NCI-H524 (cell line): ENCODE measurements at places on chromosomes 4 and X.

GRCh38 chrX:110401135-110401534, 42.5 kb downstream of the RTL9 start:
- no peak for DNase-seq

GRCh38 chr4:102061133-102061532, 270.6 kb downstream of the BANK1 start:
- no peak for DNase-seq

DNA sequence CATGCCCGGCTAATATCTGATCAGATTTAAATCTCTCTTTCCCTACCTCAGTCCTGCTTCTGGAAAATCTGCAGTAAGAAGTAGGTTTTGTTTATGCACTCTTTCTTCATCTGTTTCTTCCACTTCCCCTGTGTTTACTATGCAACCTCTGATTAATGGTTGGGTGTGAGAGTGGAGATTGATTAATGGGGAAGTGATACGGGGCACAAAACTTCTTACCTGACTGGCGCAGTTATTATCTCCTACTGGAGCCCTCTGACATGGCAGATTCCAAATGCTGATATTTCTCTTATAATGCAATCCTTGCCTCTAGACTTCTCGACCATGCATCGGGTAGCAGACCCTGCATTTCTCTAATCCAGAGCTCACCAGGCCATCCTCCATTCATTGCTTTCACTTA, 60.2 kb upstream of the HPGD start:
- no peak for DNase-seq

- no peak for DNase-seq
Measured at GRCh38 chrX:67100031-67100884, 443.6 kb upstream of the AR start.

- no peak for DNase-seq
Measured at GRCh38 chr4:98720871-98721480, 62.6 kb upstream of the TSPAN5 start.

DNA sequence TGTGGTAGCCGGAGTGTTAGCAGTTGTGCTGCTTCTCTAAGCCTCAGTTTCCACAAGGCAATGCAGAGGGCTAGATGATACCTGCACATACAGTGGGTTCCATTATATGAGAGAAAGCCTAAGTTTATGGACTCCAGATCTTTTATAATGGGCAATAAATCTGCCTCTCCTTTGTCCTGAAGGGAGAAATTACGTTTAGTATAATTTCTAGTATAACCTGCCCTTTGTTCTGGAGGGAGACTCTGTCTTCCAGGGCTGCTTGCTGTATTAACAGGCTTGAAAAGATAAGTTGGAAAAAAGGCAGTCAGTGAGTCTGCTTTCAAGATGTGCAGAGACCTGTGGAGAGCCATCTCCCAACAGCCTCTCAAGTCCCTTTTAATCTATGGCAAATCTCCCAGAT, 42.8 kb downstream of the ZNF81 start:
- DNase-seq: no peak
